ENCODE measurements at places on chromosomes 5 and 9. TPM values are rescaled to one million over a fixed set of nuclear protein-coding genes. Genes with fewer than 3 reads are reported as not detected.

BTNL3 gene
- total RNA-seq: not detected

UNC13B gene
- total RNA-seq: 33.4 TPM

TXNDC8 gene
- not detected for total RNA-seq

ELOVL7 gene
- total RNA-seq: 0.38 TPM

NEURL1B gene
- 17.8 TPM for total RNA-seq

GRAMD2B gene
- total RNA-seq: 3.1 TPM

BNC2 gene
- total RNA-seq: 10.4 TPM

ST6GALNAC4 gene
- total RNA-seq: 32.0 TPM

ECM2 gene
- total RNA-seq: not detected
